ENCODE measurements at places on chromosomes 13 and 19. TPM values are rescaled to one million over a fixed set of nuclear protein-coding genes. Genes with fewer than 3 reads are reported as not detected.

The CNN1 gene
- total RNA-seq, result 0.19 TPM

The RUBCNL gene
- total RNA-seq, result not detected

The CEACAM3 gene
- not detected for total RNA-seq

The ZNF737 gene
- total RNA-seq, result 3.4 TPM

The LCP1 gene
- total RNA-seq, result 2.8 TPM

The ZNF560 gene
- not detected for total RNA-seq

The SH2D3A gene
- total RNA-seq, result 64.3 TPM

The FFAR2 gene
- total RNA-seq, result not detected

The NLRP11 gene
- not detected for total RNA-seq

The RELB gene
- total RNA-seq, result 4.8 TPM

The COL4A2 gene
- 154 TPM for total RNA-seq

The LRP3 gene
- total RNA-seq, result 17.4 TPM

The ZNF726 gene
- total RNA-seq, result 3.1 TPM

The SHD gene
- not detected for total RNA-seq

The CYP4F8 gene
- not detected for total RNA-seq

The OR7D2 gene
- not detected for total RNA-seq

The LRRC8E gene
- total RNA-seq, result 9.0 TPM

The ERFL gene
- not detected for total RNA-seq

The KCNRG gene
- total RNA-seq, result 0.28 TPM

The DHPS gene
- total RNA-seq, result 63.6 TPM

Data from airway epithelial cell (primary cell).